ENCODE measurements at places on chromosomes 7 and 10.

- no peak for DNase-seq
Observed at GRCh38 chr7:31338706-31339105, 1.8 kb downstream of the NEUROD6 start.

DNA sequence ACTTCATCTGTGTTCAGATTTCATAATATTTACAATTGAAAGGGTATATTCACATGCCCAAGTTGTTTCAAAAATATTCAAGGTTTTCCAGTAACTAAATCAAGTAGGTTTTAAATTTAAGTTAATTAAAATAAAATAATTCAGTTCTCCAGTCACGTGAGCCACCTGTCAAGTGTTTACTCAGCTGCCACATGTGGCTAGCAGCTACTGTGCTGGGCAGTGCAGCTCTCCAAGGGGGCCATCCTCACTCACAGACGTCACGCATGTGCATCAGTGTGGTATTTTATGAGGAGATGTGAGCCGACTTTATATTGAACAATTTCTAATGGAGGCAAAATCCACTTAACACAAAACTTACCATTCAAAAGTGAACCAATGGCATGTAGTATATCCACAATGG, 69.7 kb upstream of the CAMK2B start:
- no peak for DNase-seq

DNA sequence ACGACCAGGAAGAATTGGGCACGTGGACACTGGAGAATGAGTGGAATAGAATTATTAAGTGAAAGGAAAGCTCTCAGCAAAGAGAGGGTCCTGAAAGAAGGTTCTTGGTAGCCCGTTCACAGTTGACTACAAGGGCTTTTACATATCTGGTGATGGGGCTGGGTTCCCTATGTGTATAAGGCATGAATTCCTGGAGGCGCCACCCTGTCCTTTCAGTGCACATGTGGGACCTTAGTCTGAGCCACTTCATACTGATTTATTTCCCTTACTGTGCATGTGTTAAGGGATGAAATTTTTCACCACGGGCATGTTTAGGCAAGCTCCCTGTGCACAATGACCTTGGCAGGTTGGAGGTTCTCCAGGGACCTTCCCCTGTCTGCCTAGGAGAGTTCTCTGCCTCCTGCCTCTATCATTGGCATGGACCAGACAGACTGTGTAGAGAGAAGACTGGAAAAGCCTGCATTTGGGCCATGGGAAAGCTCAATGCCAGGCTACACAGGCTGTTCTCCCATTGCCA, 145.9 kb upstream of the ITGB1 start:
- no peak for DNase-seq

GRCh38 chr10:6977398-6978186, 397.5 kb upstream of the PRKCQ start:
- no peak for DNase-seq

- DNase-seq, result no peak
Observed at GRCh38 chr7:100752994-100753393, 19.6 kb downstream of the ZAN start.

GRCh38 chr7:74494076-74494548, 40.4 kb downstream of the GTF2IRD1 start:
- no peak for DNase-seq

- no peak for DNase-seq
Observed at GRCh38 chr7:101453617-101454016, 90.9 kb downstream of the COL26A1 start.

DNA sequence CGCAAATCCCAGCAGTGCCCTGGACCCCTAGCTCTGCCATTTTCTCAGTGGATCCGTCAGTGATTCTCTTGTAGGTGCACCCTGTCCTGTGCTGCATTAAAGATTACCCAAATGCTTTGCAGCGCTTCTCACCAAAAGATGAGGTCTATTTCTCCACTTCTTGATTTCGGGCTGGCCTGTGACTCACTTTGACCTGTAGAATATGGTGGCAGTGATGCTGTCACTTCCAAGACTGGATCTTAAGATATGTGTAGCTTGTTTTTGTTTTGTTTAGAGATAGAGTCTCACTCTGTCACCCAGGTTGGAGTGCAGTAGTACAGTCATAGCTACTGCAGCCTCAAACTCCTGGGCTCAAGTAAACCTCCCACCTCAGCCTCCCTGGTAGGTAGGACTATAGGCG, 37.0 kb upstream of the ZMIZ1 start:
- DNase-seq, result no peak

DNA sequence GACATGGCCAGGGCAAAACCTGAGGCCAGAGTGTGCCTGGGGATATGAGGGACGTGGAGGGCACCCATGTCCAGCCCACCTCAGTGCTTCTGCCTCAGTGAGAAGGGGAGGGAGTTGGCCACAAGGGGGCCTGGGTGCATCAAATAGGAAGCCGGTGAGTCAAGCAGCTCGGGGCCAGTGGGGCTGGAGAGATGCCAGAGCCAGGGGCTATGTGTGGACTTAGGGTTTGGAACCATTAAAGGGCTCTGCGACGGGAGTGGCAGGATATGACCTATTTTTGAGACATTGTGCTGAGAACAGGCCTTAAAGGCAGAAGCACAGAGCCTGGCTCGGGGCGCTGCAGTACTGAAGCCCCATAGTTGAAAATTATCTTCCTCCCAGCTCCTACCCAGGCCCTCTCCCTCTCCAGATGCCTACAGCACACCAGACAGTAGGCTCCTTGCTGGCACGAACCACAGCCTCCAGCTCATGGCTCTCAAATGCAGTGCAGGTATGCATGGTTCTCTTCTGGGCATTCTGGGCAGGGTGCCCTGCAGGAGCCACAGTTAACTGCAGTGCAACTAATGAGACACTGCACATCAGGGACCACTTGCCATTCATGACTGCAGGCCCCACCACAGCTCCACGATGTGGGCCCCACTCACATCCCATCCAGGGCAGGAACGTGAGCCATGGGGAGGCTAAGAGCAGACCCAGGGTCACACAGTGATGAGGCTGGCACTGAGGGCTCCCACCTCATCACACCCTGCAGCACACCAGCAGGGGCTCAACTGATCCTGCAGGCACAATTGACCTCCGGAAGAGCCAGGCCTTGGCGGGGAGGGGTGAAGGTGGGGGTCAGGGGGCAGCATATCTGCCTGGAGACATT, 7.2 kb upstream of the PGAM2 start:
- no peak for DNase-seq

Data from activated CD4-positive, alpha-beta T cell treated with anti-CD3 and anti-CD28 coated beads for 24 hours (primary cell).